Thoracic aorta endothelial cell (primary cell): ENCODE measurements at places on chromosomes 7 and 10. TPM values are rescaled to one million over a fixed set of nuclear protein-coding genes. Genes with fewer than 3 reads are reported as not detected.

LIPJ gene
- total RNA-seq, result 0.07 TPM in 1 of 2 replicates, not detected in the other

MBLAC1 gene
- total RNA-seq, result 1.3 and 1.9 TPM in 2 replicates

RPP38 gene
- 13.8 and 14.4 TPM in 2 replicates for total RNA-seq

CACNB2 gene
- 0.07 TPM in 1 of 2 replicates, not detected in the other for total RNA-seq

CYP3A7 gene
- 0.07 and 0.27 TPM in 2 replicates for total RNA-seq
